ENCODE measurements at places on chromosomes 6 and 20.

DNA sequence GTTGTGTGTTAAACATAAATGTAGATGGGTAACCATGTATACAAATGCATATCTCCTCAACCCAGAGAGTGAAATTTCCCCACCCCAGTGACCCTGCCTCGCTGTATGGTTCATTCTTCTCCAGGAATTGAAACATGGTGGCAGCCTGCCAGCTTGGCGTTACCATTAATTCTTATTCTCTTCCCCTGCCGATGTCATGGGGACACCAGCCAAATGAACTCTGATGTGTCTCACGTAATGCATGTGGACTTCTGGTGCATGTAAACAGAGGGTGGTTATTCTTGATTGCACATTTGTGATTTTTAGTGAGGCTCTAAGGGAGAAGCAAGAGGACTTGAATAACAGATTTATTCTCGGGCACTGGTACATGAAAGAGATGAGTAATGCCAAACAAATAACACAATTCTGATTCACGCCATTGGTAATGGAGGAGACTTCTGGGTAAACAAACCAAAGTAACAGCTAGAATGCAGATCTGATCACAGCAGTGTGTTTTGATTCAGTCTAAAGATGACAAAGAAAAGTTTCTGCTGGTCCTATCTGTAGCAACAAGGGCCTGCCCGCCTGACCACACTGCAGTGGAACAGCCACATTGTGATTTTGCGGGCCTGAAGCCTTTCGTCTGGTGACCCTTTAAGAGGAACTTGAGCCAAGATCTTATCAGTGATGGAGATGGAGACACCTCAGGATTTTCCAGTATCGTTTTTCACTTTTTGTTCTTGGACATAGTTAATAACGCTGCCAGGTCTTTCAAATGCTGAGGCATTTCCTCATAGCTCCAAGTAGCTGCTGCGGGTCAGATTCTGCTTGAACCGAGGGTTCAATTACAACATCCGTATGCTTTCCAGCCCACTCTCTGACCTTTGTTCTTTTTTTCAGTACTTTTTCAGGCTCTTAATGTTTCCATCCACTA lies 171.8 kb upstream of the AKAP12 start:
- peak; percentile 16 for DNase-seq

- no peak for DNase-seq
Measured at GRCh38 chr6:20069021-20069522, 143.2 kb downstream of the MBOAT1 start.

GRCh38 chr6:9057937-9058336 lies 622.6 kb upstream of the SLC35B3 start:
- DNase-seq, result no peak

DNA sequence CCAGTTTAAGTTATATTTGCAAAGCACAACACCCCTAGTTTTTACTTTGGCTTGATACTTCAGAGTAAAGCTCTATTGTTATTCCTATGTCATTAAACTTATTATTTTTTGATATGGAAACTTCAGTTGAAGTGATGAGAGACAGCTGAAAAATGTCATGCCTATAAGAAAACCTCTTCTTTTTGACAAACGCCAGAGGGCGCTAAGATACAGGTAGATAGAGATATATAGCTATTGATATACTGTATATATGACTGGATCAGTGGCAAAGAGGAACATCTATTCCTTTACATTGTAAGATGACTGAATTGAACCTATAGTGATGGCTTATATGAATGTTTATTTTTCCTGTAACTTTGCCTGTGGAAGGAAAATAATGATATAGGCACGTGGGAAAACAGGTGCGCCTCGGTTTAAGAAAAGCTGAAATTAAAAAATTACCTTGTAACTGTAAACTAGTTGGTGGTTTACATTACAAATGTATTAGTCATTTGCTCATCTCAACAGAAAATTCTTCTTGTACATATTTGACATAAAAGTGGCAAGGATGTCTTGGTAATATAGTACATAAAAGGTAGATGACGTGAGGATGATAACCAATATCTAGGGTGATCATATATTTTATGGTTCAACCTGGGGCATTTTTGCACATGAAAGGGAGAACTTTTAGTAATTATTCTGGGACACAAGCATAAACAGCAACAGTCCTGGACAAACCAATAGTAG lies 74.1 kb downstream of the LAMA4 start:
- peak; percentile 14 for DNase-seq

DNA sequence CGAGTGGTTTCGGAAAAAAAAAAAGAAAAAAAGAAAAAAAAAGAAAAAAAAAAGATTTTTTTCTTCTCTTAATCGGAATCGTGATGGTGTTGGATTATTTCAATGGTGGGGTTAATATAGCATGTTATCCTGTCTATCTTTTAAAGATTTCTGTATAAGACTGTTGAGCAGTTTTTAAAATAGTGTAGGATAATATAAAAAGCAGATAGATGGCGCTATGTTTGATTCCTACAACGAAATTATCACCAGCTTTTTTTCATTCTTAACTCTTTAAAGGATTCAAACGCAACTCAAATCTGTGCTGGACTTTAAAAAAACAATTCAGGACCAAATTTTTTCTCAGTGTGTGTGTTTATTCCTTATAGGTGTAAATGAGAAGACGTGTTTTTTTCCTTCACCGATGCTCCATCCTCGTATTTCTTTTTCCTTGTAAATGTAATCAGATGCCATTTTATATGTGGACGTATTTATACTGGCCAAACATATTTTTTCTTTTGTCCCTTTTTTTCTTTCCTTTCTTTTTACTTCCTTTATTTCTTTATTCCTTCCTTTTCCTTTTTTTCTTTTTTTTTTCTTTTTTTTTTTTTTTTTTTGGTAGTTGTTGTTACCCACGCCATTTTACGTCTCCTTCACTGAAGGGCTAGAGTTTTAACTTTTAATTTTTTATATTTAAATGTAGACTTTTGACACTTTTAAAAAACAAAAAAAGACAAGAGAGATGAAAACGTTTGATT lies 3.6 kb downstream of the SOX4 start:
- DNase-seq, result no peak

Measured in head of caudate nucleus (tissue), 42 donors.